ENCODE measurements at places on chromosomes 7 and 10.
A peak's percentile ranks its signal among the peaks of the same experiment; 100 is the strongest.

DNA sequence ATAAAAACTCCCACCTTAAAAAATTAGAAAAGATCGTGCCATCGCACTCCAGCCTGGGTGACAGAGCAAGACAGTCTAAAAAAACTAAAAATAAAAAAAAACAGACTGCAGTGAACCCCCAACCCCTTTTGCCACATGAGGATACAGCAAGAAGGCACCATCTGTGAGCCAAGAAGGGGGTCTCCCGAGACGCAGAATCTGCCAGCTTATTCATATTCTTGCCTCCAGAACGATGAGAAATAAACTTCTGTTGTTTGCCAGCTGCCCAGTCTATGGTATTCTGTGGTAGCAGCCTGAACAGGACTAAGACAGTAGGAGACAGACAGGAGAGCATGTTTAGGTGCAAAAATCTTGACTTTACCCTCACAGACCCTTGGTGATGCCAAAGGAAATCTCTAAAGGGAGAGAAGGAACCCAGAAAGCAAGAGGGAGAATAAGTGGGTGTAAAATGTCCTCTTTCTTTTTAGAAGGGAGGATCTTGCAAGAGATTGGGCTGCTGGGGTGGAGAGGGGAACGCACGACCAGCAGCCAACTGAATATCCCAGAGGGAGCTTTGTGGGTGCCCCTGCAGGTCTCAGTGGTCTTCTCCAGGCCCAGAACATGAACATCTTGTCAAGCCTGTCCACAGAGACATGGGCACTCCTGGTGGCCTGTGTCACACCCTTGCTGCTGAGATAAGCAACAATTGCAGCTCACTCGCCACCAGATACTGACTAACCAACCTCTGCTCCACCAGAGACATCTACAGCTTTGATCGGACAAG lies 400.7 kb upstream of the FOXK1 start:
- DNase-seq, result no peak

GRCh38 chr10:84539216-84539615 lies 210.8 kb downstream of the CCSER2 start:
- DNase-seq, result no peak

GRCh38 chr7:157744786-157745601 lies 408.2 kb downstream of the DNAJB6 start:
- no peak for DNase-seq

- no peak for DNase-seq
These were observed 68.4 kb upstream of the KMT2E start for GRCh38 chr7:104945599-104945956.

DNA sequence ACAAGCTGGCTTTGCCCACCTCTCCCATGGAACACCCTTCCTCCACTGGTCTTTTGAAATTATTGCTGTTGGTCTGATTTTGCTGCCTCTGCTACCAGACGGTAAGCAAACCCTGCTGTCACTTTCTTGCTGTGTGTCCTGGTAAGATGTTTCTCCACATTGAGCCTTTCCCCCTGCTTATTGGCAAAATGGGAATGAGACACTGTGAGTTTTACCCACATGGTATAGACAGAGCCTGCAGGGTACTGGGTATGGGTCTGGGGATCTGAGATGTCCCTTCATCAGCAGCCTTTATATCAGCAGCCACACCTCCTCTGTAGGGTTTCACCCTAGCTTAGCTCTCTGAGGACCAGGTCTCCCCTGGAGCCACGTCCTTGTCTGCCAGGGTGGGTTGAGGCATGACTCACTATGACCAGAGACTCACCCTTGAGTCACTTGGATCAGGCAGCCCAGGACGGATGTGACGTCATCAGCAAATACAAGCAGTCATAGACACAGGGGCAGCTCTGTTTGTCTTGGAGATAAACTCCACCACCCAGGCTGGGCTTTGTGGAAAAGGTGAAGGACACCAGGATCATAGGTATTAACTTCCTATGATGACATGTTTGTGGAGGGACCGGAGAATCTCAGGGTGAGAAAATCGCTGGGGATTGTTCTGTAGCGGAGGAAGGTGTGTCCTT lies 17.9 kb upstream of the BAIAP2L1 start:
- no peak for DNase-seq

- DNase-seq, result no peak
These were observed 47.1 kb downstream of the PAPSS2 start for GRCh38 chr10:87706731-87707130.

DNA sequence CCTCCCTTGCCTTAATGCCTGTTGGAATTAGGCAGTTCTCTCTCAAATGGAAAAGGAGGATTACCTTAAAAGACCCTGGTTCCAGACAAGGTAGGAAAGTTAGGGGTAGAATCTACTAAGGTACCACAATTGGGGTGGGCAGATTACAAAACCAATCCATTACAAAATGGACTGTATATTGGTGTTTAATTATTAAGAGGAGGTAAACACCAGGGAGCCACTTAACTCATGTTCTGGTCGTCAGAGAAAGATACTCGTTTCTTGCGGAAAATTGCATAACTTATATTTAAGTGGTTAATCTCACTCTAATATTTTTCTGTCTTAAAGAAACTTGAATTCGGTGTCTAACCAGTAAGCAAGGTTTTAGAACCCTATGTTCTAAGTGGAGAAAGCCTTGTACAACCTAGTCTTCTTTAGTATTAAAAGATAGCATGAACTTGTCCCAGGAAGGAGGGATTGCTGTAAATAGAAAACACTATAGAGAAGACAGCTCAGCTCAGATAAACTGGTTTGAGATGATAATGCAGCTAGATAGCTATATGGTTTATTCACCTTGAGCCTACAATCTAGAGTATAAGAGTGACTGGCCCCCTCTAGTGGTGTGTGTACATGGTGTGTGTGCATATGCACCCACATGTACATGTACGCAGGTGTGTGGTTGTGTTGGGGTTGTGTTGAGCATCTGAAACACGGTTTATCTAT lies 58.0 kb upstream of the STRIP2 start:
- peak; percentile 56 for DNase-seq
